Stimulated activated CD4-positive, alpha-beta T cell treated with anti-CD3 and anti-CD28 coated beads, Interleukin-15, amount 100 ng/mL, for 48 hours (primary cell): ENCODE measurements at places on chromosomes 2 and 18.

DNA sequence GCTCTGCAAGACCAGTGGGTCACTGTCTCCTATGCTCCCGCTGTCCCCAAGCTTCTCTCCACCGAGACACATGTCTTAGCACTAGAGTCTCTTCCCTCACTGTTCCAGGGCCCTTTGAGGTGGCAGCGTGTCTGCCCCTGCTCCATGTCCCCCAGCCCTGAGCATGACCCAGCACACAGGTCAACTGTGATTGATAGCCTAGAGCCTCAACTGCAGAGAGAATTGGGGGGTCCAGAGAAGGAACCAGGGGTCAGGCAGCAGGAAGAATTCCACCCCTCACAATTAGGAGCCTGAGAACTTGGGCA, 54.6 kb upstream of the ODC1 start:
- no peak for DNase-seq

GRCh38 chr2:46461709-46462171, 17.6 kb upstream of the TMEM247 start:
- DNase-seq: no peak

GRCh38 chr2:107807988-107808387, 18.7 kb upstream of the RGPD4 start:
- DNase-seq: no peak

GRCh38 chr18:63451799-63452660, 24.7 kb upstream of the SERPINB5 start:
- no peak for DNase-seq

DNA sequence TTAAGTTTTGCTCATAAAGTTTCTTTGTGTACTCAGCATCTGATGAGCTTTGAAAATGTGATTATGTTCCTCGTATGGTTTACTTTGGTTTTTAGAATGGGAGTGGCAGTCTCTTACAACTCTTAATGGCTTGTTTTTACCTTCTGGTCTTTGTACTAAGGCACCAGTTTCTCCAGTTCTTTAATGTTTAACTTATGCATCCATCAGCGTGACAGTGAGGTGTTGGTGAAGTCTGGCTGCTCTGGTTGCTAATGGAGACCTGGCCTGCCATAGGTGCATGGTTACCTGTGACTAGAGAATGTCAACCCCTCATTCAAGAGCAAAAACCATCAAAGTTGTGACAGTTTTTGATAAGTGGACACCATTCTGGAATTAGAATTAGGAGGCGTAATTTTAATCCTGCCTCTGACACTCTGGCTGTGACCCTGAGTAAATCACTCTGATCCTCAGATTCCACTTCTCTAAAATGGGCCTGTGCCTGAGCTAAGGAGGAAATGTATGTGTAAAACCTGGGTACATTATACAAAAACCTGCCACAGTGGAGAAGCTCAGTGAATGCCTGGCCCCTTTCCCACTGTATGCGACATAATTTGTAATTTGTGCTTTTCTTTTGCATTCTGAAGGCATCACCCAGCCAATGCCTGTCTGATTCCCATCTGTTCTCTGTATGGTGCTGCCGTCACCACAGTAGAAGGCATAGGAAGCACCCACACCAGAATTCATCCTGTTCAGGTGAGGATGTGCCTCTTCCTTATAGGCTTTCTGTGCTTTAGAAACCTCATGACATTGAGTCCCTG, 11.2 kb downstream of the AOX1 start:
- no peak for DNase-seq

DNA sequence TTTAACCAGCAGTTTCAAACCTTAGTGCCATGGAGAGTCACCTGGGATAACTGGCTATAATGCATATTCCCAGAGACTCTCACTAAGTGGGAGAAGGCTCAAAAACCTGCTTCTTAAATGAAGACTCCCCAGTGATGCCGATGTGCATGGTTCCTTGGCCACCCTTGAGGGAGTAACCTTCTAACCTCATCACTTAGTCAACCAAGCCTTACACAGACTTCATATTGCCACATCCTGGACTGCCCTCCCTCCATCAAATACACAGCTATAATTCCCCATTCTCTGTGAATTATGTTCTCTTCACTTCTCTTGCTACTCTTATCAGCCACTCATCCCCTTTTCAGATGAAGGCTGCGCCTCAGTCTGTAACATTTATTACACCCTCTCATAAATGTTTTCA, 462.9 kb upstream of the RGPD4 start:
- no peak for DNase-seq

GRCh38 chr18:68780802-68781635, 16.9 kb upstream of the CCDC102B start:
- no peak for DNase-seq

- DNase-seq: no peak
Measured at GRCh38 chr2:127681976-127682857, 6.9 kb upstream of the LIMS2 start.

GRCh38 chr2:19362755-19363473, 4.5 kb upstream of the OSR1 start:
- peak; percentile 24 for DNase-seq

DNA sequence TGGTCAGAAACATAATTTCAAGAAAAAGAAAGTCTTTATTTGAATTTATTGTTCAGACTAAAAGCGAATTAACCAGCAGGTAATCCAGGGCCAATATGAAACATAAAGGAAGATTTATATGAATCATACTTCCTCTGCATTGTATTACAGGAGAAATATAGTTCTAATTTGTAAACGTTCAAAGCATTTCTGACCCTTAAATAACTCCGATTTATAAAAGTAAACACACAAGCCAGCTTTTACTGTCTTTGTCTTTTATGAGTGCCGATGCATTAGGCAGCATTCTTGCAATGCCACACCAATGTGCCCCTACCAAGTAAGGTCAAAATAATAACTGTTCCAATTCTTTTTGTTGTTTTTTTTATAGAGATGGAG, 118.8 kb upstream of the RBBP8 start:
- DNase-seq: no peak

- no peak for DNase-seq
Measured at GRCh38 chr2:62034715-62035114, 129.2 kb downstream of the COMMD1 start.

GRCh38 chr18:29879763-29880162, 1162.8 kb downstream of the DSC3 start:
- DNase-seq: no peak

GRCh38 chr2:241379481-241380480, 23.7 kb downstream of the FARP2 start:
- DNase-seq: no peak

DNA sequence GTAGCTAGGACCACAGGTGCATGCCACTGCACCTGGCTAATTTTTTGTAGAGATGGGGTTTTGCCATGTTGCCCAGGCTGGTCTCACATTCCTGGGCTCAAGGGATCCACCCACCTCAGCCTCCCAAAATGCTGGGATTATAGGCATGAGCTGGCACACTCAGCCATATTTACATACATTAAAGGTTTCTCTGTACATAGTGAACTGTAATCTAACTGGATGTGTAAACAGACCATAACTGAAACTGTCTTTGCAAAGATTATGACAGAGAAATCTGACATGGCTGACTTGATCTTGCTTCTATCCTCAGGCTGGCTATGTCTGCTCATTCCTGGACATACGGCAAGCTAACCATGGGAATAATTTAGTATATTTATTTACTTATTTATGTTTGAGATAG, 139.2 kb upstream of the XPO1 start:
- no peak for DNase-seq

- DNase-seq: no peak
Measured at GRCh38 chr18:23714576-23714975, 25.3 kb downstream of the LAMA3 start.

DNA sequence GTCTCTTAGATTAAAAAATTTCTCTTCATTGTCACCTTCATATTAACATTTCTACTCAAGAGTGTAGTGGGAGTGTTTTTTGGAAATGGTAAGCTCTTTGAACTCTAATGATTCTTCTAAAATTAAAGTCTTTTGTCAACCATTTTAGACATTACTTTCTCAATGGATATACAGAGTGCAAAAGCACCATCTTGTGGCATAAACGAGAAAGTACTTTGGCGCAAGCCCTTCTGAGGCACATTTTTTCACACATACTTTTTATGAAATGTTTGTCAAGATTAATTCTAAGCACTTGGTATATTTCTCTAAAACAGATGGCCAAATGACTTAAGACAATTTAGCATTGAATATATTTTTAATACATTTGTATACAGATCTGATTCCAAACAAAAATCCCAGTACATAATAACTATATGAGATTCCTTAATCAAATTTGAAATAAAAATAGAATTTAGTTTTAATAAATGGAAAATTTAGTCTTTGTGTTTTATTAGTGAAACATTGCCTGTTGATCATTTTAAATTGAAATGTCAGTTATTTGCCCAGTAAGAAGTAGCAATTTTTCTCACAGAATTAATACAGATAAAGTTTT, 63.3 kb upstream of the GALNT5 start:
- no peak for DNase-seq

- DNase-seq: no peak
Measured at GRCh38 chr2:186891185-186891621, 42.2 kb upstream of the ZSWIM2 start.

DNA sequence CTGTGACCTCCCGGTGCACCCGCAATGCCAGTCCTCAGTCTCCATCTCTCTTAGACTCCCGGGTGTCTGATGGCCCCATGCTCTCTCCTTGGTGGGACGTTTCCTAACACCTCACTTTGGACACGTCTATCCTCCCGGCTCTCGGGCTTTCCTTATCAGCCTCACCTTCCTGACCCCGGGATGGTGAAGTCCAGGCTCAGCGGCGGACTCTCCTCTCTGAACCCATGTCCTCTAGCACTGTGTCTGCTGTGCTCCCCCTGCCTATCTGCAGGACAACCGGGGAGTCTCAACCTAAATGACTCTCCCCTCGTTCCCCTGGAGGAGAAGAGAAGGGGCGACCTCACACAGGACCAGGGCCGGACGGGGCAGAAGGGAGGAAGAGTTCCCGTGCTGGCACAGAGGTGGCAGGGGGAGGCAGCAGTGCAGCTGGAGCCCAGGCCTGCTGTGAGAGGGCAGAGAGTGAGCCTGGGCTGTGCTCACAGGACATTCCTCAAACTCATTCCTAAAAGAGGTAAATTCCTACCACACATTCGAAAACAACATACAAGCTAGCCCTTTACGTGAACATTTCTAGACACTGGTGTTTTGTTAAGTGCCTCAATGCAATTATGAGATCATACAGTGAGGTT, 41.9 kb downstream of the MBP start:
- no peak for DNase-seq

DNA sequence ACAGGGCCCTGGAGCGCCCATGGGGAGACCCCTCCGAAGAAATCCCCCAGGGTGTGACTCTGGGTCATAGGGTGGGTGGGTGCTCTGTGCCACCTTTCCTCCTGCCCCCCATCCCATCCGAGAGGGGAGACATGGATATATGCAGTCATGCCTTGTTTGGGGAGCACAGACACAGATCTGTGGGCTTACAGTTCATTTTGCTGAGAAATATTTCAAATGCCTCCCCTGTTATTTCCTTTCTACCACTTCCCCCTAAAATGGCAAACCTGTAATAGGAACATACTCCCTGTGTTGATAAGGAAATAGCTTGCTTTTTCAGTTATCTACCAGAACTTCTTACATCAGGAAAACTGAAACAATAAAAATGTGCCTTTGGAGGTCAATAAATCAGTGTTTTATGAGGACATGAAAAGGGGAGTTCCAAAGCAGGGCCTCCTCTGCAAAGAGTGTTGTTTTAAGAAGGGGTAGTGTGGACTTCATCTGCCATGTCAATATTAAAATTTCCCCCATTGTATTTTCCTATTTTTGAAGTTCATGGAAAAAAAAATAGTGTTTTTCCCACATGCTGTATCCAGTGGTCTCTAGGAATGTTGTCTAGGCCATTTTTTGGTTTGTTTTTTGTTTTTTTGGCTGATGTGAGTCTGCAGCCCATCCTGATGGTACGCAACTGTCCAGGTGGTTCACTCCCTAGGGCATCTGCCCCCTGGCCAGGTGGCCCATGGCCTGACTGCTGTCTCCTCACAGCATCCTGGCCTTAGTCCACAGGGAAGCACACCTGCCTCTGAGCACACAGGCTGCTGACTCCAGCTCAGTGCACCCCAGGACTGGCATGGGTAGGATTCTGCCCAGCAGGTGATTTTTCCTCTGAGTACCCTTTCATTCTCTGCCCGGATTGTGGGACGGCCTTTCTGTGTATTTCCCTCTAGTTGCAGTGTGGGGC, 3.7 kb downstream of the TNFRSF11A start:
- no peak for DNase-seq

DNA sequence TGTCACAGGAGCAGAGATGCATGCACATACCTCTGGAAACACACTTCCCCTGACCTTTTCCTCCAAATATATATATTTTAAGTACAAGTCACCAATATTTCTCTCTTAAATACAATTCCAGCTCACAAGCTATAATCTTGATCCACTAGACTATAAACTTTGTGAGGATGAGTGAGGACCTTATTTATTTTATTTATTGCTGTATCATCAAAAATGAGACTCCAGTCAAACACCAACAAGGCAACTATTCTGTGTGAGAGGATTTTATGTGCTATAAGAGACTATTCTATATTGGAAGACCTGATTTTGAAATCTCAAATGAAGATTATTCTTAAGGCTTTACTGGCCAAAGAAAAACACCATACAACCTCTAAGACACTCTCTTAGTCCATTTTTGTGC, 1352.2 kb downstream of the SUCLG1 start:
- DNase-seq: no peak

- no peak for DNase-seq
Measured at GRCh38 chr18:22405142-22405541, 12.6 kb downstream of the CTAGE1 start.

DNA sequence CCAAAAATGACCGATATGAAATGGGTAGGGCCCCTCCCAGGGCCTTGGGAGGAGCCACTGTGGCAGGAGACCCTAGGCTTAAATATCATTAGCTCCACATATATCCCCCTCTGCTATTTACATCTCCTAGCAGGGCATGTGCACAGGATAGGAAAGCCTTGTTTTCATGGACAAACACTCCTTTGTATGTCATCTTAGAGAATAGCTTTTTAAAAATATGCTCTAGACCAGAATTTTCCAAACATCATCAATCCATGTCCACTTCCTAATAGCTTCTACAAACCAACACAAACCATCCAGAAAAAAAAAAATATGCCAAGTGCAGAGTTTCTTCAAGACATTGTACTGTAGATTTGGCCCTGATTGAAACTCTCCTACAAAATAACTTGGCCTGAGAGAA, 10.8 kb downstream of the DAPL1 start:
- no peak for DNase-seq

GRCh38 chr2:45891719-45892424, 240.4 kb downstream of the PRKCE start:
- no peak for DNase-seq

- no peak for DNase-seq
Measured at GRCh38 chr2:201962774-201963562, 70.7 kb upstream of the FZD7 start.

GRCh38 chr2:176814740-176815367, 397.7 kb upstream of the HNRNPA3 start:
- DNase-seq: no peak

GRCh38 chr2:70964596-70965386, 13.6 kb upstream of the ANKRD53 start:
- DNase-seq: peak; percentile 60

DNA sequence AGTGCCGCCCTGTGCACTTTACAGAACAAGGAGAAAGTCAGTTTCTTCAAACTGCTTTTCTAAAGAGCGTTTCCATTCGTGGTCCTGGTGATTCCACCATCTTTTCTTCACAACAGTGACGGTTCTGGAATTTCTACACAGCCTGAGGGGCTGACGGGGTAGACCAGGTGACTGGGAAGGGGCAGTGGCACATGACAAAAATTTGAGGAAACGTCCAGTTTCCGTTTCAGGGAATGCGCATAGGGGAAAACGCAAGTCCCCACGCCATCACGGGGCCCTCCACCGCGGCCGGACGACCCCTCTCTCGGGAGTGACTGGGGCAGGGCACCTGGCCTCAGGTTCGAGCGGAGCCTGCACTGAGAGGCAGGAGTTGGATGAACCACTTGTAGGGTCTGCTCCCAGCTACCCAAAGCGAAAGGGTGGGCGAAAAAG, 980 bp upstream of the SPTBN1 start:
- no peak for DNase-seq
